ENCODE measurements at places on chromosomes 11 and 22.

DNA sequence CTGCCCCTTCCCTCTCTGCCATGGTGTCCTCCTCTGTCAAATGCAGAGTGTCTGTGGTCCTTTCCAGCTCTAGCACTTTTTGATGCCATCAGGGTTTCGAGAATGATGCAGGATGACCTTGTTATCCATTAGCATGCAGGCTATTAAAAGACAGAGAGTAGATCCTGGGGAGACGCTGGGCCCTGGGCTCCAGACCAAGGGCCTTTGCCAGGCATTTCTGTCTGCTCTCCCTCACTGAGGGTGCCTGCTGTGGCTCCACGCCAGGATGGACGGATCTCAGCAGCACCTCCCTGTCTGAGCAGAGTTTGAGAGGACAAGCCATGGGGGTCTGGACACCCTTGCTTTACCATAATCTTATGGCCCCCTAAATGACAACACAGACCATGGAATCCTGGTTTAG, 110.8 kb upstream of the CD82 start:
- no peak for DNase-seq

DNA sequence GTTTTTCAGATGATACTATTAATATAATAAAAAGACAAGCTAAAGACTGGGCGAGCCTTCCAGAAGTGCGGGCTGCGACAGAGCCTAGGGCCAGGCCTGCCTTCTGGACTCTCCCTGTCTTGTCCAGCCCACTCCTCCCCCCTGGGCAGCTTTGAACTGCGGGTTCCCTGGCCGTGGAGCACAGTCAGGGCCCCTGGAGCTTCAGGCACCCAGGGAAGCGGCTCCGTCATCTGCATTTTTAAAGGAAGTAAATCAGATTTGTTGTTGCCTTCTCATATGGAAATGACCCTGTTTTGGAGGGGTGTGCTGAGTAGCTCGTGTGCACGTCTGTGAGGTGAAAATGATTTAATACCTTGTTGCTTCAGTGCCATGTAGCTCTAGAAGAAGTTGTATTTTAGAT, 265.3 kb downstream of the TBC1D22A start:
- no peak for DNase-seq

GRCh38 chr11:74257959-74258553, 53.4 kb downstream of the P4HA3 start:
- DNase-seq = peak; percentile 83

- DNase-seq = no peak
These were observed 573 bp downstream of the STK33 start for GRCh38 chr11:8593455-8593854.

GRCh38 chr22:44479662-44480061, 18.4 kb downstream of the RTL6 start:
- no peak for DNase-seq

- no peak for DNase-seq
These were observed 3.3 kb upstream of the CRACR2B start for GRCh38 chr11:824292-824880.
